ENCODE measurements at places on chromosomes 5 and 9. TPM values are rescaled to one million over a fixed set of nuclear protein-coding genes. Genes with fewer than 3 reads are reported as not detected.

CFAP77 gene
- 0.46 TPM for polyA plus RNA-seq

GRCh38 chr5:33299621-33300208 lies 141.1 kb upstream of the TARS1 start:
- DNase-seq = peak; percentile 91

DNA sequence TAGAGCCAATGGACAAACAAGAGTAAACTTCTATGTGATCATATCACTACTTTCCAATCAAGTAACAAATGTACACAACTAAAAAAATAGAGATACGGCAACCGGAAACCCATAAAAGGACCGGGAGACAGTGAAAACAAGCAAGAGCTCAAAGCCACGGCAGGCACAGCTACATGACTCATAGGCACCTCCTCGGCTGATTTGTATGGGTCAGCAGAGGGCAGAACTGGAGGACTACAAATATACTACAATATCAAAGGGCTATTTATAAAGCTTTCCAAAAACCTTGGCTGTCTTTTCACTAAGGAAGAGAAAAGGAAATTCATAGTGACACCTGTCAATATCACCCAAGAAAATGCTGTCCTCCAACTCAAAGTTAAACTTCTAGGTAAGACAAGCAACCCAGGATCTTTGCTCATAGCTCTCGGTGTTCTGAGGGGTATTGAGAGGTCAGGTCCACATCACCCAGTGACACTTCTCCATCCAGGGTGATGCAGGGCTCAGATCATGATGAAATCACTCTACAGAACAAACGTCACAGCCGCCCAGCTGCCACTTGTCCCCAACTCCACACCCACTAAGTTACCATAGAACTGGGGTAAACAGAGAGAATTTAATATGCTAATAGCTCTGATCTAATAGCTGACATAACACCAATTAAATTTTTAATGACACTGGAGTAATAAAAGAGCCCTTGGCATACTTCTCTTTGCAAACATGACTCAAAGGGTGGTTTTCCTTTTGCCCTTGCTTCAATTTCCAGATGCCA lies 41.3 kb downstream of the PFDN1 start:
- DNase-seq = peak; percentile 85

- DNase-seq = peak; percentile 72
Observed at GRCh38 chr9:130328349-130328801, 62.8 kb downstream of the HMCN2 start.

DNA sequence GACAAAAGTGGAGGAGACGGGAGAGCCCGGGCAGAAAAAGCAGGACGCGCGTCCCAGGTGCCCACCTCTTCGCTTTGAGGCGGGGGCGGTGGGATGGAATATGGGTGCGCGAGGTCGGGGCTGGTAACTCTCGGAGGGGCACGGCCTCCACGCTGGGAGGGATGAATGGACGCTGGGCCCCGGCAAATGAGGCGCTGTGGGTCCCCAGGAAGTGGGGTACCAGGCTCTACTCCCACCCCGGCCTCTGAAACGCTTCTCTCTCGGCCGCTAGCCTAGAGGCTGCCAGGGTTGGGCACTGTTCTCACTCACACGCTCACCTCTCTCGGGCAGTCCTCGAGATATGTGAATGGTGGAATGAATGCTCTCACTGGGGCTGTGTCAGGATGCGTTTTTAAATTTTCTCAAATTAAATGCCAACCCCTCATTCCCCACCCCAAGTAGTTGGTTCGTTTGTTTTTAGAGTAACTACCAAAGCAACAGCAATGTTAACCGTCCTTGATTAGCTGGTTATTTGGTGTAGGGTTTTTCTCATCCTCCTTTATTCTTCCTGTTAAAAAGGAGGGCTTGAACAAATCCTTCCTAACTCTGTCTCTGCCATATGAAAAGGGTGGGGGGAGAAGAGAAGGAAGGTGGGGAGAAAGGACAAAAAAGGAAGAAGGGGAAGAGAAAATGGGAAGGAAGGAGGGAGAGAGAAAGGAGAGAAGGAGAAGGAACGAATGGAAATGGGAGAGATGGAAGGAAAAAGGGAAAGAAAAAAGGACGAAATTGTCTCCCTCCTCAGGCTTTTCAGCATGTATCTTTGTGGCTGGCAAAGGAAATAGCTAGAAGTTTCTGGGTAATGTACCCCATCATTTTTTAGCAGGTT lies 1.3 kb upstream of the EBF1 start:
- DNase-seq = no peak

DNA sequence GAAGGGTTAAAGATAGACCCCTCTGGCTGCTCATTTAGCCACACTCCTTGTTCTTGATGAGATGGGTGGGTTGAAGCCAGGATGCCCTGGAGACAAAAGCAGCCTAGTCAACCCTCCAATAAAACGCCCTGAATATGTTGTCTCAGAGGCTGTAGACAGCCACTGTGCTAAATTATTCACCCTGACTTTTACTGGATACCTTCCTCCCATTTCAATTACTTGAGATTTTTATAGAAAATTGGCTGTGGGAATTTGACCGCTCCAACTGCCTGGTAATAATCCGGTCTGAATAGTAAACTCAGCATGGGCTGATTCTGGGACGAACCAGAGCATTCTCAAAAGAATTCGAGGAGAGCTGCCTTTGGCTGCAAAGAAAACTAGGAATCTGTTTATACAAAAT lies 104.2 kb downstream of the SNX18 start:
- no peak for DNase-seq

- no peak for DNase-seq
Observed at GRCh38 chr9:134559013-134559412, 82.6 kb upstream of the COL5A1 start.
